Right atrium auricular region (tissue), 2 donors: ENCODE measurements at places on chromosomes 7 and 10. TPM values are rescaled to one million over a fixed set of nuclear protein-coding genes. Genes with fewer than 3 reads are reported as not detected.

- H3K27me3 ChIP-seq, result no peaks in the 10 kb centered on the region
- H3K36me3 ChIP-seq, result no peaks in the 10 kb centered on the region
- peak overlapping the region; percentile 1 for H3K27ac ChIP-seq
- H3K4me3 ChIP-seq, result no peak overlapping the region
- DNase-seq, result no peak
Measured at GRCh38 chr7:90945104-90945787, 319.0 kb upstream of the FZD1 start.

The EIF3B gene
- total RNA-seq, result 66.9 TPM

The LIPN gene
- not detected for total RNA-seq

- no peak for DNase-seq
- no peak overlapping the region for H3K4me3 ChIP-seq
Measured at GRCh38 chr7:124041439-124041838, 8.6 kb upstream of the TMEM229A start.

The C10orf90 gene
- not detected for total RNA-seq

GRCh38 chr10:55631071-55631654, 729.9 kb downstream of the ZWINT start:
- no peaks in the 10 kb centered on the region for H3K36me3 ChIP-seq
- no peaks in the 10 kb centered on the region for H3K4me1 ChIP-seq
- no peaks in the 10 kb centered on the region for H3K27me3 ChIP-seq

GRCh38 chr7:97871659-97872024, 566 bp downstream of the ASNS start:
- no peak for DNase-seq
- peaks cover 13% of the 10 kb centered on the region for H3K4me1 ChIP-seq
- H3K27me3 ChIP-seq, result no peaks in the 10 kb centered on the region

GRCh38 chr7:101442426-101443070, 79.9 kb downstream of the COL26A1 start:
- no peak for DNase-seq
- no peaks in the 10 kb centered on the region for H3K36me3 ChIP-seq
- H3K27me3 ChIP-seq, result no peaks in the 10 kb centered on the region

The COMMD3 gene
- total RNA-seq, result 28.5 TPM

DNA sequence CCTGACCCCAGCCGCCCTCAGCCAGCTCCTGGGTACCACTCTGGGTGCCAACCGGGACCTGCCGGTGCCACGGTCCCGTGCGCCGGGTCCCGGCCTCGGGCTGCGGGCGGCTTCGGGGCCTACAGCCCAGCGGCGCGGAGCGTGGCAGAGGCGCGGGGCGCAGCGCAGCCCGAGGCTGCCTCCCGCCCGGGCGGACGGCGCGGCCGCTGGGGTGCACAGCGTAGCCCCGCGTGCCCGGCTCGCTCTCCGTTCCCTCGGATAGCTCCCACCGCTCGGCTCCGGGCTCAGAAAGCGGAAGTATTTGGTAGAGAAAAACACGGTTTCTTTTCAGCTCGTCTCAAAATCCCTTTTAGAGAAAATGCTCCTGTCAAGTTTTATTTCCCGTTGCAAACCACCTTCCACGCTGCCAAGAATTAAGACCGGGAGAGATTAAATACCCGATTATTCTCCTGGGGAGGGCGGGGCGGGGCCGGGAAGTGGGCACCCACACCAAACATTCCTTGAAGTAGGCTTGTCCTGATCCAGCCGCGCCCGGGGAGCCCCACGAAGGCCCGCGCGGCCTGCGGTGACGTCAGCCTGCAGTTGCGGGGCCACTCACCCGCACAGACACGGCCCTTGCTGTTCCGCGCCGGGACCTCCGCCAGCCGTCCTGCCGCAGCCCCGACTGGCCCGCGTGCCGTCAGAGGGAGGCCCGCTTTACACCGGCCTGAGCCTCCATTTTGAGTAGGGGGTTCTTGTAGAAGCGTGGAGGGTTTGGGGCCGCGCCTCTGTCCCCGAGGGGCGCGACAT, 7.2 kb downstream of the HOXA13 start:
- no peak for DNase-seq
- H3K27ac ChIP-seq, result no peak overlapping the region
- peaks cover 89% of the 10 kb centered on the region for H3K27me3 ChIP-seq
- H3K4me3 ChIP-seq, result no peak overlapping the region
- peaks cover 36% of the 10 kb centered on the region for H3K4me1 ChIP-seq
- no peaks in the 10 kb centered on the region for H3K36me3 ChIP-seq

GRCh38 chr10:88047579-88047978, 184.2 kb downstream of the PTEN start:
- H3K4me1 ChIP-seq, result peaks cover 12% of the 10 kb centered on the region
- no peak overlapping the region for H3K27ac ChIP-seq
- no peaks in the 10 kb centered on the region for H3K27me3 ChIP-seq
- no peaks in the 10 kb centered on the region for H3K36me3 ChIP-seq
- DNase-seq, result no peak

The IL6 gene
- 19.8 TPM for total RNA-seq

The SND1 gene
- 77.6 TPM for total RNA-seq

DNA sequence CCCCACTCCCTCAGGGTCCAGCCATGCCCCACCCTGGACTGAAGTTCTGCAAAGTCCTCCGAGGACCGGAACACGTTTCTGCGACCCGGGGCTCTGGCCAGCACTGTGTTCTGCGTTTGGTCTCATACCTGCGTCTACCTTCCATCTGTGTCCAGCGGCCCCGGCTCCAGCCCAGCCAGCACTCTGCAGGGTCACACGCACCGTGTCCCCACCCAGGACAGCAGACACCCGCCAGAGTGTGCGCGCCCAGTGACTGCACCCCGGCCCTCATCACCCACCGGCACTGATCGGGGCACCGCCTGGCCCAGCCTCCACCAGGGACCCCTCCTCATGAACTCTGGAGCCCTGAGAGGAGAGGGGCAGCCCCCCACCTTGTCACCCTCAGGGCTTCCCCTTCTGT, 20.3 kb downstream of the SLC29A4 start:
- no peaks in the 10 kb centered on the region for H3K27me3 ChIP-seq
- H3K4me1 ChIP-seq, result no peaks in the 10 kb centered on the region
- DNase-seq, result no peak
- H3K27ac ChIP-seq, result no peak overlapping the region
- H3K4me3 ChIP-seq, result no peak overlapping the region

DNA sequence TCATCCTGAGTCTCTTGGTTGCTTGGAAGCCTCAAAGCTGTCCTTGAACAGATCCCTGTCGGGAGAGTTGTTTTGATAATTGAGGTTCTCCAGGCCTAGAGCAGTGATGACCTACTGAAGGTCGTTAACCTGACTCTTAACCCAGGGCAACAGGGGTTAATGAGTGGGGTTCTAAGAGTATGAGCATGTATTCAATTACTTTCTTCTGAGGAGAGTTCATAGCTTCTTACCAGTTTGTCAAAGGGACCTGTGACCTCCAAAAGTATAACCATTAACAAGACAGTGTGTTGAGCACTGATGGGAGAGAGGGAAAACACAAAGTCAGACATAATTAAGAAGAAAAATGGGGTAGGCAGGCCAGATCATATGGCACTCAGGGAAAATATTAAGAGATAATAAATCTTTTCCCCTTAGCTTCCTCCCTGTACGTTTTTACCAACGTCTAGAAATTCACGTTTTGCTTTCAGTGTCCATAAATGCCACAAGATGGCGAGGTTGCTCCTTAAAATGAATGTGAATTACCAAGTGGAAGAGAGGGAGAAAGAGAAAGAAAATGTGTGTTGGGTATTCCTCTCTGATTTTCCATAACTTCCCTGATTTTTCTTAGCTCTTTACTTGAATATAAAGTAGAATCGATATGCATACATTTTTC, 97.6 kb downstream of the SUGCT start:
- DNase-seq, result no peak
- H3K27me3 ChIP-seq, result no peaks in the 10 kb centered on the region
- H3K36me3 ChIP-seq, result no peaks in the 10 kb centered on the region
- H3K4me3 ChIP-seq, result no peak overlapping the region
- H3K27ac ChIP-seq, result no peak overlapping the region

DNA sequence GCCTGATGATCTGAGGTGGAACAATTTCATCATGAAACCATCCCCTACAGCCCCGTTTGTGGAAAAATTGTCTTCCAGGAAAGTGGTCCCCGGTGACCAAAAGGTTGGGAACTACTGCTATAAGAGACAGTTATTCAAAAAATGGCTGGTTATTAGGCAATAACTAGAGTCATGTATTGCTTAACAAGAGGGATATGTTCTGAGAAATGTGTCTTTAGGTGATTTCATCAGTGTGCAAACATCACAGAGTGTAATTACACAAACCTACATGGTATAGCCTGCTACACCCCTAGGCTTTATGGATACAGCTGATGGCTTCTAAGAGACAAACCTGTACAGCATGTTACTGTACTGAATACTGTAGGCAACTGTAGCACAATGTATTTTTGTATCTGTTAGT, 71.3 kb upstream of the CSTF2T start:
- H3K27ac ChIP-seq, result no peak overlapping the region

DNA sequence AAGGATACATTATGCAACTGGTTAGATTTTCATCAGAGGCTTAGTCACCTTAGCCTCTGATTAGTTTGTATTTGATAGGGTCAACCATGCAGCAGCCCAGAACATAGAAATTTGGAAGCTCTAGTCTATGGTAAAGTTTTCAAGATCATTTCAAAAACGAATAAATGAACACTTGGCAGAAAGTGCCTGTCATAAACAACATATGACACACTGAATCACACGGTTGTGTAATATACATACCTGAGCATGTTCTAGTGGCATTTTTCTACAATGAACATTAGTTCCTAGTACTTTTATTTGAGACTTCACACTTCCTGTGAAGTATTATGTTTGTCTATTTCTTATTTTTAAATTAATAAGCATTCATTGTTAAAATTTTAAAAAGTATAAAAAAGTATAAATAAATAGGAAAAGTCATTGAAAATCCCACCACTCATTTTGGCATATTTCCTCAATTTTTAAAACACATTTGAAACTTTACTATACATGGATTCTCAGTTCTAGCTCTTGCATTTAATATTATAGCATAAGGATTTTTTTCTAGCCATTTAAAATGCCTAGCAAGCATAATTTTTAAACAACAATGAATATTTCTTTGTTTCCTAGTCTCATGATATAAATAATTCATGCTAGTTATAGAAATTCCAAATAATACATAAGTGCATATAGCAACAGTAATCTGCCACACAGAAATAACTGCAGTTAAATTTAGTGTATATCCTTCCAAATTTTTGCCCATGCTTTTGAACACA, 25.7 kb upstream of the PRPS1L1 start:
- H3K27ac ChIP-seq, result no peak overlapping the region
- no peak for DNase-seq
- no peaks in the 10 kb centered on the region for H3K4me1 ChIP-seq

The MINPP1 gene
- 9.9 TPM for total RNA-seq
